ENCODE measurements at places on chromosomes 12 and 14.
A peak's percentile ranks its signal among the peaks of the same experiment; 100 is the strongest.

- H3K36me3 ChIP-seq: no peaks in the 10 kb centered on the region
- no peaks in the 10 kb centered on the region for H3K27me3 ChIP-seq
- H3K27ac ChIP-seq: no peak overlapping the region
- no peak overlapping the region for H3K4me3 ChIP-seq
- peak; percentile 56 for DNase-seq
- H3K4me1 ChIP-seq: no peaks in the 10 kb centered on the region
These were observed 381.5 kb upstream of the STXBP6 start for GRCh38 chr14:25431211-25432076.

GRCh38 chr12:131808744-131809371 lies 19.3 kb upstream of the MMP17 start:
- no peak overlapping the region for H3K4me3 ChIP-seq
- DNase-seq: no peak

GRCh38 chr14:96390965-96391292 lies 999 bp upstream of the AK7 start:
- DNase-seq: no peak
- peaks cover 3% of the 10 kb centered on the region for H3K36me3 ChIP-seq
- peak overlapping the region; percentile 63 for H3K4me3 ChIP-seq
- no peak overlapping the region for H3K27ac ChIP-seq

GRCh38 chr14:103058164-103059055 lies 1.1 kb upstream of the CDC42BPB start:
- no peaks in the 10 kb centered on the region for H3K4me1 ChIP-seq
- no peaks in the 10 kb centered on the region for H3K36me3 ChIP-seq
- H3K27me3 ChIP-seq: no peaks in the 10 kb centered on the region
- peak overlapping the region; percentile 82 for H3K4me3 ChIP-seq

GRCh38 chr12:69844416-69844815 lies 19.4 kb downstream of the MYRFL start:
- H3K4me3 ChIP-seq: no peak overlapping the region
- no peak for DNase-seq
- H3K27me3 ChIP-seq: no peaks in the 10 kb centered on the region

DNA sequence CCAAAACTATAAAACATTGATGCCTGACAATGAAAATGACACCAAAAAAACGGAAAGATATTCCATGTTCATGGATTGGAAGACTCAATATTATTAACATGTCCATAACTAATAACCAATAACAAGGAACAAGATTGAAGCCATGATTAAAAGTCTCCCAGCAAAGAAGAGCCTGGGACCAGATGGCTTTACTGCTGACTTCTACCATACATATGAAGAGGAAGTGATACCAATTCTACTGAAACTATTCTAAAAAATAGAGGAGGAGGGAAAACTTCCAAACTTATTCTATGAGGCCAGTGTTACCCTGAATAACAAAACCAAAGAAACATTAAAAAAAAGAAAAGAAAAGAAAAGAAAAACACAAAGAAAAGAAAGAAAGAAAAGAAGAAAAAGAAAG lies 54.6 kb upstream of the ATF7IP start:
- H3K4me1 ChIP-seq: no peaks in the 10 kb centered on the region
- H3K4me3 ChIP-seq: no peak overlapping the region
- H3K27me3 ChIP-seq: no peaks in the 10 kb centered on the region
- DNase-seq: no peak
- no peak overlapping the region for H3K27ac ChIP-seq
